ENCODE measurements at places on chromosomes 3 and 15. TPM values are rescaled to one million over a fixed set of nuclear protein-coding genes. Genes with fewer than 3 reads are reported as not detected.

COL7A1 gene
- total RNA-seq = 32.3 TPM

ADGRG7 gene
- 2.8 TPM for total RNA-seq

RHOA gene
- 325 TPM for total RNA-seq

CCDC71 gene
- total RNA-seq = 28.5 TPM

KCNAB1 gene
- 6.1 TPM for total RNA-seq

GREM1 gene
- total RNA-seq = 56.6 TPM

GABRR3 gene
- total RNA-seq = not detected

CKMT1A gene
- 37.3 TPM for total RNA-seq

DOCK3 gene
- 5.9 TPM for total RNA-seq

ATP8B4 gene
- 10.3 TPM for total RNA-seq

PKM gene
- 597 TPM for total RNA-seq

DNA sequence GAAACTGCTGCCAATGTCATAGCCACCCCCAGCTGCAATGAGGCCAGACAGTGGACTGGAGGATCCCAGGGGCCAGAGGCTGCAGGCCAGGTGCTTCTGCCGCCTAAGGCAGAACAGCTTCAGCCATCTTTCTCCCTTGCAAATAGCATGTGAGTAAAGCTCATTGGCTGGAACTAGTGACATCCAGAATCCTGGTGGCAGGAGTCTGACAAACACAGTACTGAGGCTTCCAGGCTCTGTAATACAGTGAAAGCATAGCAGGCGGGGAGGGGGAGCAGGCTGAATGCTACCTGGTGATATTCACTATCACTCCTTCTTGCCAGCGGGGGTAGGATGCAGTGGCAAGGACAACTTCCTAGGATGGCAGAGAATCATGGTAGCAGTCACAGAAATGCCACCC is 36.5 kb upstream of the TBC1D21 start:
- H3K27ac ChIP-seq = no peak overlapping the region
- no peak overlapping the region for H3K4me3 ChIP-seq
- no peaks in the 10 kb centered on the region for H3K36me3 ChIP-seq
- no peak for DNase-seq
- H3K27me3 ChIP-seq = peaks cover 86% of the 10 kb centered on the region
- H3K4me1 ChIP-seq = no peaks in the 10 kb centered on the region

- H3K4me3 ChIP-seq = no peak overlapping the region
- H3K36me3 ChIP-seq = no peaks in the 10 kb centered on the region
- no peaks in the 10 kb centered on the region for H3K27me3 ChIP-seq
- no peak for DNase-seq
These were observed 440.7 kb upstream of the ARHGEF26 start for GRCh38 chr3:153680526-153680925.

GRCh38 chr3:130256821-130257340 is 88.6 kb upstream of the COL6A5 start:
- no peaks in the 10 kb centered on the region for H3K36me3 ChIP-seq
- H3K27me3 ChIP-seq = peaks cover 9% of the 10 kb centered on the region
- H3K27ac ChIP-seq = no peak overlapping the region
- H3K4me3 ChIP-seq = no peak overlapping the region
- DNase-seq = no peak

- no peaks in the 10 kb centered on the region for H3K36me3 ChIP-seq
- no peak for DNase-seq
- H3K27ac ChIP-seq = no peak overlapping the region
These were observed 76.2 kb downstream of the NFKBIZ start for GRCh38 chr3:101925564-101925963.

- DNase-seq = no peak
- H3K27me3 ChIP-seq = no peaks in the 10 kb centered on the region
- H3K4me3 ChIP-seq = no peak overlapping the region
- no peak overlapping the region for H3K27ac ChIP-seq
These were observed 13.5 kb downstream of the CDCP1 start for GRCh38 chr3:45132568-45133211.

- H3K4me3 ChIP-seq = no peak overlapping the region
- peaks cover 15% of the 10 kb centered on the region for H3K4me1 ChIP-seq
- no peaks in the 10 kb centered on the region for H3K27me3 ChIP-seq
- H3K36me3 ChIP-seq = no peaks in the 10 kb centered on the region
- H3K27ac ChIP-seq = no peak overlapping the region
These were observed 711.1 kb upstream of the GOLIM4 start for GRCh38 chr3:168806871-168807270.

DNA sequence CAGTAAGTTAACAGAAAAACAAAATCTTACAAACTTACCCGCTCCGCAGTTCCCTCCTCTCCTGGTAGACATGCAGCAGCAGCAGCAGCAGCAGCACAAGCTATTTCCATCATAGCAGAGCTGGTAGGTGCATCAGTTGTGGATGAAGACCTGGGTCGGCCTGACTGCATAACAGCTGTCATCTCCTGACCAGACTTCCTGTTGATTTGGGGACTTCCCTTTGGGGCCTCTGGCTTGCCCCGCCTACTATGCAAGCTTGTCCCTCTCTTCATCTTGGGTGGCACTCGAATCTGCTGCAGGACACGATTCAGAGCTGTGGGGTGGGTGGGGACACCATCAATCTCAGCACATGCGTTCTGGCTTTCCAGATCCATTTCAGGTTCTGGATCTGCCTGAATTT is 65.7 kb downstream of the TMCC1 start:
- no peak overlapping the region for H3K27ac ChIP-seq
- no peak overlapping the region for H3K4me3 ChIP-seq
- peaks cover 7% of the 10 kb centered on the region for H3K36me3 ChIP-seq
- no peaks in the 10 kb centered on the region for H3K27me3 ChIP-seq
- peaks cover 16% of the 10 kb centered on the region for H3K4me1 ChIP-seq

- H3K27ac ChIP-seq = no peak overlapping the region
- no peak overlapping the region for H3K4me3 ChIP-seq
- H3K4me1 ChIP-seq = no peaks in the 10 kb centered on the region
- no peaks in the 10 kb centered on the region for H3K27me3 ChIP-seq
These were observed 78.1 kb upstream of the P2RY1 start for GRCh38 chr3:152756807-152757206.

DNA sequence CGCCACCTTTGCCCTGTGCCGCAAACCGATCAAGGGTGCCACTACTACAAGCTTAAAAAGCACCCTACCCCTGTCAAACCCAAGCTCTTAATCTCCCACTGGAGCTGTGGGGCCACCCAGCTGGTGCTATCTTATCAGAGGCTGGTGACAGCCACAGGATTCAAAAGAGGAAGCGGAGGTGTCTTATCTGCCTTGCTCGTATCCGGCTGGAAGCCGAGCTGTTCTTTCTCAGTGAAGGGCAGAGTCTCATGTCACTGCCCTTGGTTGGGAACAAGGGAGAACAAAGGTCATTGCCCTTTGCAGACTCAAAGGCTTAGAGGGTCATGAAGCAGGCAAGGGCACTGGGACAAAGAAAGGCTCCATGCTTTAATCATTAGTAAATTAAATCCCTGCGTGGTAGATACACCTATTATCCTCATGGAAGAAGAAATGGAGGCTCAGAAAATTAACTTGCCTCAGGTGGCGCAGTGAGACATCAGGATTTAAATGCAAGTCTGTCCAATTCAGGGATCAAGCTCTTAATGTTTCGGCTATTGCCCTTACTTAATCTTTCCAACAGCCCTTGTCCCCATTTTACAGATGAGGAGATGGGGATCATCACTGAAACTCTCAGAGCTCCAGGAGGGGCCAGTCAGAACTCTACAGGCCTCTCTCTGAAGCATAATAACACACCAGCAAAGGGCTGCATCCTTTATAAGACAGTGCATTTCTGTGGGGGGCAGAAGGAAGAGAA is 360.0 kb upstream of the PROK2 start:
- no peak overlapping the region for H3K4me3 ChIP-seq
- H3K36me3 ChIP-seq = peaks cover 4% of the 10 kb centered on the region
- peaks cover 43% of the 10 kb centered on the region for H3K4me1 ChIP-seq
- no peaks in the 10 kb centered on the region for H3K27me3 ChIP-seq

- no peak for DNase-seq
- no peaks in the 10 kb centered on the region for H3K36me3 ChIP-seq
- peaks cover 5% of the 10 kb centered on the region for H3K4me1 ChIP-seq
- no peak overlapping the region for H3K4me3 ChIP-seq
- H3K27ac ChIP-seq = no peak overlapping the region
- H3K27me3 ChIP-seq = peaks cover 14% of the 10 kb centered on the region
These were observed 15.6 kb downstream of the CLEC3B start for GRCh38 chr3:45041666-45042065.

DNA sequence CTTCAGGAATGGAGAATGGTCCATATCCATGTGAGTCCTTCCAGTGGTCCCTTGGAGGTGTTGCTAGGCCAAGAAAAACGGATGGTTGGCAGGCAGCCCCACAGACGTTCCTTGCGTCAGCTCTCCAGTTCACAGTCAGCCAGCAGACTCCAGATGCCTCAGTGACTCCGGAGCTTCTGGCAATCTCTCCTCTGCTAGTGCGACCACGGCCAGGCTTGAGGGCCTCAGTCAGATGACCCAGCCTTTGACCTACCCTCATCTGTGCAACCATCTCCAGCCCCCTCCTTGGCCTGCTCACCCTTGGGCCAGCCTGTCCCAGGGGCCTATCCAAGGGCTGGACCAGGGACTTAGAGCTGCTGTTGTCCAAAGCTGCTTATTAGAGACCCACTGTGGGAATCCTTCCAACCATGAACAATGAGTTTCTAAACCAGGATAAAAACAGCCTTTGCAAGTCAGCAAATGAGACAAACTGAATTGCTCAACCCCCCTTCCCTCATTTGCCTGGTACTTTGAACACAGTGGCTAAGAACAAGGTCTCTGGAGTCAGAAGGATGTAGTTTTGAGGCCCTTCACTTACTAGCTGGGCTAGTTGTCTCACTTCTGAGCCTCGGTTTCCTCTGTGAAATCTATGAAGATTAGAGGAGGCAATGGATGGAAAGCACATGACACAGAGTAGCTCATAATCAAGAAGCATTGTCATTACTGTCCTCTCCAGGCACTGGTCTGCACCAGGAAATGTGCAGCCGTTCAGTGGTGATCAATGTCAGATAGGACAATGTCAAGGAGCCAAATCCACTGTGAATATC is 44.8 kb downstream of the ANP32A start:
- no peak overlapping the region for H3K4me3 ChIP-seq
- peaks cover 10% of the 10 kb centered on the region for H3K4me1 ChIP-seq
- DNase-seq = peak; percentile 55
- H3K36me3 ChIP-seq = peaks cover 19% of the 10 kb centered on the region

DNA sequence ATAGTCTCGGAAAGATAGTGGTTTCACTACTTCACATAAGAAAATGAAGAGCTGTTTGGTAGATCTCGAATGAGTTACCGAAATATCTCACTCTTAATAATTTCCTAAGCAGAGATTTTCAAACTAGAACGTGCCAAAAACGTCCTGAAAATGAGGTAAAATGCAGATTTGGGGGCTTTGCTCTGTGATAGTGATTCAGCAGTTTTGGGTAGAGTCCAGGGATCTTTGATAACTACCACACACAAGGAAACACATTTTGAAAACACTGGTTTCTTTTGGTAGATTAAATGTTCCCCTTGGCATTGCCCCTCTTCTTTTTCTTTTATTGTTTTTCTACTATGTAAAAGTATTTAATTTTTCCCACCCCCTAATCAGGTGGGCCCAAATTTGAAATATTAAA is 125.9 kb downstream of the EBLN2 start:
- no peak overlapping the region for H3K27ac ChIP-seq
- no peak for DNase-seq
- H3K27me3 ChIP-seq = no peaks in the 10 kb centered on the region
- H3K36me3 ChIP-seq = no peaks in the 10 kb centered on the region

DNA sequence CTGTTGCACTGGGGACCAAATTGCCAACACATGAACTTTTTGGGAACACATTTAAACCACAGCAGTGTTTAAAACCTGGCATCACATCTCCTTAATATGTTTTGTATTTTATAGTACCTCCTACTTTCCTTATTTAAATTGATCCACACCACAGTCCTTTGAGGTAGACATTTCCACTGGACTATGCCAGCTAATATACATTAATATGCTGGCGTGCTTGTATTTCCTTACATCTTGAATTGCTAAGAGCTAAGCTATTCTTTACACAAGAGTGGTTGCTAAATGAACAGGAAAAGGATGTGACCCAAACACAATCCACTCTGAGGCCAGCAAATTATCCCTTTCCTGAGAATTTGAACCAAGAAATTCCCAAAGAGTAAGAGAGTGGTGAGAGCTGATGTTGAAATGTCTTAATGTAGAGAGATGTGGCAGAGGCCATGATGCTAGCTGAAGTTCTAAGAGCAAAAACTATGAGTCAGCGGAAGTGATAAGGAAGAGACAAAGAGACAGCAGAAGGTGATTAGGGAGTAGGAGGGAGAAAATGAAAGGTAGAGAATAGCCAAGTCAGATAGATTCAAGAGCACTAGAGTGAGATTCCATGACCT is 131.2 kb downstream of the CD47 start:
- DNase-seq = no peak
- H3K4me3 ChIP-seq = no peak overlapping the region
- H3K36me3 ChIP-seq = no peaks in the 10 kb centered on the region
- H3K27me3 ChIP-seq = no peaks in the 10 kb centered on the region
- peaks cover 31% of the 10 kb centered on the region for H3K4me1 ChIP-seq
- no peak overlapping the region for H3K27ac ChIP-seq

DNA sequence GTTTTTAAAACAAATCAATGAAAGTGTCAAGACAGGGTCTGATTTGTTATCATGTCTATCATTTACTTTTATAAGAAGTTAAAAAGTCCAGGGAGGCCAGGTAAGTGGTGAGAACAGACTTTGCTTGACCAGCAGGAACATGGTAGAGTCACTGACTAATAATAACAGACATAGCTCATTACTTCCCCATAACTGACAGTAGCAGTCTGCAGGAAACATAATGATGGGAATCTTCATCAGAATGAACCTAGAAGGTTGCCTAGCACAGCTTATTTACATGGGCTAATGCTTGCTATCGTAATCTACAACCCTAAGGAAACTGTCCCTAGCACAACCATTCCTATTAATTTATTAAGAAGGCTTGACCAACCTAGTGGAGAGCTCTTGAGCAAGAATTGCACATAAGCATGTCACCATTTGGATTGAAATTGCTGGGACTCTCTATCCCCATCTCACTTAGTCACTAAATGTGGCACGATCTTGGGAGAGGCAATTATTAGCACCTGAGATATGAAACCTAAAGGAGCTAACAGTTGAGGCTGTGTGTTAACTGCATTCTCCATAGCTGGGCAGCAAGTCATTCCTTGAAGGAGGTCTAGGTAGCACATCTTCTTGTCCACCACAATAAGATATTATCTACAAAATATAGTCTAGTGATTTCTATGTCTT is 139.6 kb upstream of the ZBTB20 start:
- no peak for DNase-seq
- H3K4me1 ChIP-seq = peaks cover 6% of the 10 kb centered on the region
- no peak overlapping the region for H3K27ac ChIP-seq
- no peaks in the 10 kb centered on the region for H3K36me3 ChIP-seq

DNA sequence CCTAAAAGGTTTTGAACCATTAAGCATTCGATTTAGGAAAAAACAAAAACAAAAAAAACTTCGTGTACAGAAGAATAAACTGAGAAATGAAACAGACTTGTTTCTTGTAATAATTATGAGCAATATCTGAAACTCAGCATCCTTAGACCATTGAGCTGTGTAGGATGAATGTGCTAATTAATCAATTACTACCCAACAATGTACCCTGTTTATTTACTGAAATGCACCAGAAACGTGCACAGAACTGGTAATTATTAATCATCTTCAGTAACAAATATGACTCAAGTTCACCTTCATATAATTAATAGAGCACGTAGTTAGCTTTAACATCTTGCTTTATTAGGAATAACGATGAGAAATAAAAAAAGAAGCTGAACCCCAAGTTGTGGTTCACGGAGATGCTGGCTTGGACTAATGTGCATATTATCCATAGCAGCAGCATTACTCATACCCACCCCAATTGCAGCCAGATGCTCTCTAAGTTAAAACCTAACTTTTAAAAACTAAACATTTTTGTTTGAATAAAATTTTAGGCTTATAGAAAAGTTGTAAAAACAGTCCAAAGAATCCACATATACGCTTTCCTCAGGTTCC is 10.2 kb upstream of the C15orf61 start:
- H3K36me3 ChIP-seq = peaks cover 19% of the 10 kb centered on the region
- H3K27me3 ChIP-seq = no peaks in the 10 kb centered on the region
- no peak overlapping the region for H3K27ac ChIP-seq
- no peak for DNase-seq
- H3K4me3 ChIP-seq = no peak overlapping the region

Data from type B pancreatic cell (in vitro differentiated cells).